ENCODE measurements at places on chromosomes 7 and 10.

GRCh38 chr10:98589691-98590090, 143.0 kb upstream of the HPS1 start:
- no peak for DNase-seq

GRCh38 chr7:30240106-30240800, 44.1 kb upstream of the ZNRF2 start:
- DNase-seq: peak; percentile 68

DNA sequence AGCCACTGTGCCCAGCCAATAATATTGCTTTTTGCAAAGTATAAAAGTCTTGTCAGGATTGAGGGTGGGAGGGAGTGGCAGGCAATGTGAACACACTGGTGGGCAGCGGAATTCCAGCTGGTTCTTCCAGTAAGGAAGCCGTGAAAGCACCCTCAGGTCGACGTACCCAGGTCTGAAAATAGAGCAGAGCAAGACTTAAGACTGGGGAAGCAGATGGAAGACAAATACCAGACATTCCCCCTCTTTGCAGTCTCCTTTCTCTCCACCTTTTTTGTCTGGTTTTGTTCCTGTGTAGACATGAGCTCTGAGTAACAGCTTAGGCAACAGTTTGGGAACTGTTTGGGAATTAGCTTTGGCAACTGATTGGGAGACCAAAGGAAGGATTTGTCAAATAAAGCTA, 17.6 kb upstream of the CSTF2T start:
- no peak for DNase-seq

GRCh38 chr10:28879875-28880682, 202.8 kb downstream of the BAMBI start:
- DNase-seq: no peak

DNA sequence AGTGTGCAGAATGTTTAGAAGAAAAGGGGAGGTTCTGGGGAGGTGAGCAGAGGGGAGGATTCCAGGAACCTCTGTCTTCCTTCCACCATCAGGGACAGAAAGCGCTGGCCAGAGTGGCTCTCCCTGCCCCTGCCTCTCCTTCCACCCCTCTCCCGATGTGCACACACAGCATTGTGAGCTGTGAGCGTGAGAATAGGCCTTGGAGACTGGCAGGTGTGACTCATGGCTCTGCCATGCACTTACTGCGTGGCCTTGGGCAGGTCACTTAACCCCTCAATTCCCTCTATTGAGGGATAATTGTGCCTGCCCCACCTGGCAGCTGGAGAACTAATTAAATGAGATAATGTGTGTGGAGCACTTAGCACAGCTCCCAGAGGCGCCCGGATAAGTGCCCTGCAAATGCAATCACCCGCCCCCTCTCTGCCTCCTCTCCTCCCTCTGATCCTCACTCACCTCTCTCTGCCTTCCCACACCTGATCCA, 115.4 kb downstream of the ZMIZ1 start:
- peak; percentile 8 for DNase-seq

DNA sequence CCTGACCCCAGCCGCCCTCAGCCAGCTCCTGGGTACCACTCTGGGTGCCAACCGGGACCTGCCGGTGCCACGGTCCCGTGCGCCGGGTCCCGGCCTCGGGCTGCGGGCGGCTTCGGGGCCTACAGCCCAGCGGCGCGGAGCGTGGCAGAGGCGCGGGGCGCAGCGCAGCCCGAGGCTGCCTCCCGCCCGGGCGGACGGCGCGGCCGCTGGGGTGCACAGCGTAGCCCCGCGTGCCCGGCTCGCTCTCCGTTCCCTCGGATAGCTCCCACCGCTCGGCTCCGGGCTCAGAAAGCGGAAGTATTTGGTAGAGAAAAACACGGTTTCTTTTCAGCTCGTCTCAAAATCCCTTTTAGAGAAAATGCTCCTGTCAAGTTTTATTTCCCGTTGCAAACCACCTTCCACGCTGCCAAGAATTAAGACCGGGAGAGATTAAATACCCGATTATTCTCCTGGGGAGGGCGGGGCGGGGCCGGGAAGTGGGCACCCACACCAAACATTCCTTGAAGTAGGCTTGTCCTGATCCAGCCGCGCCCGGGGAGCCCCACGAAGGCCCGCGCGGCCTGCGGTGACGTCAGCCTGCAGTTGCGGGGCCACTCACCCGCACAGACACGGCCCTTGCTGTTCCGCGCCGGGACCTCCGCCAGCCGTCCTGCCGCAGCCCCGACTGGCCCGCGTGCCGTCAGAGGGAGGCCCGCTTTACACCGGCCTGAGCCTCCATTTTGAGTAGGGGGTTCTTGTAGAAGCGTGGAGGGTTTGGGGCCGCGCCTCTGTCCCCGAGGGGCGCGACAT, 7.2 kb downstream of the HOXA13 start:
- DNase-seq: no peak

- DNase-seq: no peak
These were observed 116.5 kb upstream of the PRPS1L1 start for GRCh38 chr7:18144166-18144565.

DNA sequence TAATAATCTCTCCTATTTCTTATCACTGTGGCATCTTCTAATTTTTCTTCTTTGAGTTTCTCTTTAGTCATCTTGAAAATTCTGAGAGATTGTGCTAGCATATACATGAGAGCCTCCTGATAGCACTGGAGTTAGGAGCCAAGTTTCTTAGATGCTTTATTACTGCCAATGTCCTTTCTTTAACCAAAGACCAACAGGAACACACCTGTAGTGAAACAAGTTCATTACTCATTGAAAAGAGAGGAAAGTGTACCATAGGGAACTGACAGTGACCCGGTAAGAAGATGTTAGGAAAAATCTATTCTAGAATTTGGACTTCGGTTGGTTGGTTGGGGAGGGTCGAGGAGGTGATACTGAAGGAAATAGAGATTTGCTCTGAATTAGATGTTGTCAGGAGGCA, 27.1 kb upstream of the CD36 start:
- no peak for DNase-seq
